ENCODE measurements at places on chromosomes 6 and 20. TPM values are rescaled to one million over a fixed set of nuclear protein-coding genes. Genes with fewer than 3 reads are reported as not detected.
A peak's percentile ranks its signal among the peaks of the same experiment; 100 is the strongest.

The ETV7 gene
- 8.4 TPM for total RNA-seq

The BACH2 gene
- total RNA-seq, result 5.0 TPM

The SLC22A23 gene
- 5.1 TPM for total RNA-seq

The TLDC2 gene
- total RNA-seq, result 0.14 TPM

The WFDC10B gene
- total RNA-seq, result not detected

The PPP1R10 gene
- 40.2 TPM for total RNA-seq

The RANBP9 gene
- total RNA-seq, result 25.7 TPM

The TFAP2B gene
- 0.14 TPM for total RNA-seq

The CGAS gene
- 8.1 TPM for total RNA-seq

The CALHM4 gene
- not detected for total RNA-seq

DNA sequence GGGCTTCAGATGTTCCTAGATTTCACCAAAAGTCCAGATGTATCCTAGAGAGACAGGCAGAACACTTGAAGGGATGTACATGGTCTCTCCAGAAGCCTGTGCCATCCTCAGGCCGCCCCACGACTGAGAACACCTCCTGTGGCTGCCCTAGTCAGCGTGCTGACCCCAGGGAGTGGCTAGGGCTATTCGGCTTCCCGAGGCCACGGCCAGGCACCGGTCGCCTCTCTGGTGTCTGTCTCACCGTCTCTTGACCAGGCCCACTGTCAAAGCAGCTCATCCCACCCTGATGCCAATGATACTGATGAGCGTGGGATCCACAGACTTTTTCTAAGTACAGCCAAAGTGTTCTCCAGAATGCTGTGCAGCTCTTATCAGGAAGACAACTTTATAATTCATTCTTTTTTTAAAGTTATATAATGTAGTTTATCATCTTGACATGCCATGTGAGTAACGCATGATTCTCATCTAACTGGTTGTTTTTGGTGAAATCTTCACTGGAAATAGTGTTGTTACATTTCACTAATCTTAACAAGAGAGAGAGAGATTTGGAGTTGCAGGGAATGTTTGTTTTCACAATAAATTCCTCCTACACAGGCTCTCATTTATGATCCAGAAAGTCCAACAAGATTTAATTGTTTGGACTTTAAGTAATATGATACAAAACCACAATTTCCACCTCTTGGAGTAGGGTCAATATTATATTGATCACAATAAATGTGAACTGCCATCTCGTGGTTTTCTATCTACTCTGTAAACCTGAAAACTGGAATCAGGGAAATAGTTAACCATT lies 41.7 kb upstream of the KLHL31 start:
- no peak for DNase-seq

- peak; percentile 9 for DNase-seq
These were observed 267.9 kb upstream of the PLN start for GRCh38 chr6:118280210-118280609.

GRCh38 chr6:137352859-137353258 lies 133.7 kb upstream of the IFNGR1 start:
- no peak for DNase-seq

GRCh38 chr6:107741191-107741680 lies 82.9 kb downstream of the SCML4 start:
- DNase-seq, result no peak

DNA sequence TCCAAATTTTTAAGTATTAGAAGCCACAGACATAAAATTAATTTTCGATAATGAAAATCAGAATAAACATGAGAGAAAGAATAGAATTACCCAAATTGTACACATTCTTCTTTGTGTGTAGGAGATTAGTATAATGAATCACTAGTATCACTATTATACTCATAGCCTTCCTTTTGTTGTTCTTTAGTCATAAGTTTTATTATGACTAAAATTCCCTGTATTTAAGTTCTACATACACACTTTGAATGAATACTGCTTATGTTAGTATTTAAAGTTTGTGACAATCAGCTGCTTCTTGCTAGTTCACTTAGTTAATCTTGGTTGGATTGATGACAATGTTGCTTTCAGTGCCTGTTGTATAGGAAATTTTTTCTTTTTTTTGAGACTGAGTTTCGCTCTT lies 72.7 kb downstream of the CCDC170 start:
- DNase-seq, result no peak

DNA sequence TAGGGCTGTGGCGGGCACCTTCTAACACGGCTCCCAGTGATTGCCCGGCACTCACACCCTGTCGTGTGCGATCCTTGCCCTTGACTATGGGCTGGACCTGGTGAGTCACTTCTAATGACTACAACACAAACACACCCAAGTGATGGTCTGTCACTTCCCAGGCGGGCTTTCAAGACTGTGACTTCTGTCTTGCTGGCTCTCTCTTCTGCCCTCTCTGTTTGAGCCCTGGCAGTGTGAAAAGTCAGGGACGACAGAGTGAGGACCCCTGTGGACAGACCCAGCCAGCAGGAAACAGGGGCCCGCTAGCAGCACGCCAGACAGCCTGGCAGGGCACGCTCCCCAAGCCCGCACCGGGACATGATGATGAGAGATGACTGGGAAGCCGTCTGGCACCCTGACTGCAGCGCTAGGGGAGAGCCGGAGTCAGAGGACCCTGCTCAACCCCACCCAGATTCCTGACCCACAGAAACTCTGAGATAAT lies 43.0 kb downstream of the KIF16B start:
- DNase-seq, result no peak

DNA sequence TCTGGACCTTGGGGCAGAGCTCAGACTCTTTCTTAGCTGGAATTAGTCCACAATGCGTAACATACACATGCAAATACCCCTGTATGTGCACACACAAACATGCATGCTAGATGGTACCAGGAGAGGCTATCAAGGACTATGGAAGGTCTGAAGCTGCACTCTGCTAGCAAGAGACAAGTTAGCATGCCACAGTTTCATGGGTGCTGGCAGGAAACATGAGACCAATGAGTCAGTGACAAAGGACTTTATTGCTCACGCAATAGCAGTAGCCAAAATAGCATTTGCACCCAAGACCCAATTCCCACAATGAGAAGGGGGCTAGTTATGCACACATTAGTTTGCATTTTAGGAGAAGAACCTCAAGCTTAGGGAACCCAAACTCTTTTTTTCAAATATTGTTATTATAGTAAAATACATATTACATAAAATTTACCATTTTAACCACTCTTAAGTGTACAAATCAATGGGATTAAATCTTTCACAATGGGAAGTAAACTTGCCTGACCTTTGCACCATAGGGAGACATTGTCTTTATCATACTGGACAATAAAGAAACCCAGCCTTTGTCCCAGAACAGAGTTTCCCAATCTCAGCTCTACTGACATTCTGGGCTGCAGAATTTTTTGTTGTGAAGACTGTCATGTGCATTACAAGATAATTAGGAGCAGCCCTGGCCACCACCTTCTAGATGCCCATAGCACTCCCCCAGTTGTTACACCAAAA lies 69.1 kb downstream of the NRSN1 start:
- DNase-seq, result peak; percentile 10

- no peak for DNase-seq
These were observed 442.2 kb downstream of the CDKAL1 start for GRCh38 chr6:20976391-20976918.

DNA sequence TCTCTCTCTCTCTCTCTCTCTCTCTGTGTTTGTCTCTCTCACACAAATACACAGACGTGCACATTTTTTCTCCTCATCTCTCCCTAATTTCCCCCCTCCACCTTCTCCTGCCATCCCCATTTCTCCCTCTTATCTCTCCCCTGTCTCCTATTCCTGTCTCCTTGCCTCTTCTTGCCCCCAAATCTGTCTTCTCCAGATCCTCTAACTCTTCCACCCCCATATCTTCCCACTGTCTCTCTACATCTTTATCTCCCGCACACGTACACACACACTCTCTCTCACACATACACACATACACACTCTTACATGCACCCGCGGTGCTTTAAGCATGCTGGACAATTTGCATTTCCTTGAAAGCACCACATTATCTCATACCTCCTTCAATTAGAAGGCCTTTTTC lies 15.9 kb downstream of the KIZ start:
- no peak for DNase-seq

- DNase-seq, result no peak
These were observed 31.5 kb downstream of the SLC16A10 start for GRCh38 chr6:111118826-111119225.

GRCh38 chr6:84979541-84979940 lies 215.1 kb upstream of the TBX18 start:
- DNase-seq, result no peak

DNA sequence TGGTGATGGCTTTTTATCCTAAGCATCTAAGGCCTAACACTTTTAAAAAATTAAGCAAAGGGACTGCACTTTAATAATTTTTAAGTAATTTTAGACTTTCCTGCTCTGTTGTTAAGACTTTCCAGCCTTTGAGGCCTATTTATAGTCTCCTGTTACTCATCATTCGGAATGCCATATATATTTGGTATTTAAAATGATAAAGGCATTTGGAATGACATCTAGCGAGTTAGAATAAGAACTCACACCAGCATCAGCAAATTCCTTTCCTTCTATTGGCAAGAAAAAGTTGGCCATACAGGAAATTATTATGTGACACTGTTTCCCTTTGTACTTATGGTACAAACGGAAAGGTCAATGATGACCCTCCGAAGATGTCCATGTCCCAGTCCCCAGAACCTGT lies 88.1 kb upstream of the STMND1 start:
- DNase-seq, result no peak

DNA sequence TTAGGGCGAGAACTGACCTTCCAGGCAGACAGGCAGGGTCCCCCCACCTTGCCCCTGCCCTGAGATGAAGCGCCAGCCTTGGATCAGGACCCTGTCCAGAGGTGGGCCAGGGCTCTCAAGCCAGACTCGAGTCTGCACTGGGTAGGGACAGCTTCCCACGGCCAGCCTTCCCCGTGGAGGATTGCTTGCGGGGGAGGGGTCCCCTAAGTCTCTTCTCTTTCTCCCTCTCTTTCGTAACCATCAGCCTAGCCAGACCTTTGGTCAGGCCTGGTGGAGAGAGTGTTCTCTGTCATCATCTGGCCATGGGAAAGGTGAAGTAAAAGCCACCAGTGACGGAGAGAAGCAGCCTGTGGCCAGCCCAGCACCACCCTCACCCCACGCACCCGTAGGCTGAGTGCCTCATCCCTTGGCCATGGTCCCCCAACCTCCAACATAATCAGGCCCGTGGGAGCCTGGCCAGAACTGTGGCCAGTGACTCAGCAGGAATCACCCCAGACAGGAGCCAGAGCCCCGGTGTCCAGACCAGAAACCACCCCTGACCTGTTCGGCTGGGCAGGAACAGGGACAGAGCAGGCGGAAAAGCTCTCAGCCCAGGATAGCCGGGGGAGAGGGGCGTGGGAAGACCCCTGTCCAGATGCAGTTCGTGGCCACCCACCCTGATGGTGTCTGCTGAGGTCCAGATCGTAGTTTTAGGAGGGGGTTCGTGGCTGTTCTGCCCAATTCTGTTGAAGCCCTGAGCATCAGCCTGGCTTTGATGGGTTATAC lies 47.1 kb downstream of the SNAI1 start:
- no peak for DNase-seq

- no peak for DNase-seq
These were observed 128.0 kb downstream of the UST start for GRCh38 chr6:148874698-148875293.

DNA sequence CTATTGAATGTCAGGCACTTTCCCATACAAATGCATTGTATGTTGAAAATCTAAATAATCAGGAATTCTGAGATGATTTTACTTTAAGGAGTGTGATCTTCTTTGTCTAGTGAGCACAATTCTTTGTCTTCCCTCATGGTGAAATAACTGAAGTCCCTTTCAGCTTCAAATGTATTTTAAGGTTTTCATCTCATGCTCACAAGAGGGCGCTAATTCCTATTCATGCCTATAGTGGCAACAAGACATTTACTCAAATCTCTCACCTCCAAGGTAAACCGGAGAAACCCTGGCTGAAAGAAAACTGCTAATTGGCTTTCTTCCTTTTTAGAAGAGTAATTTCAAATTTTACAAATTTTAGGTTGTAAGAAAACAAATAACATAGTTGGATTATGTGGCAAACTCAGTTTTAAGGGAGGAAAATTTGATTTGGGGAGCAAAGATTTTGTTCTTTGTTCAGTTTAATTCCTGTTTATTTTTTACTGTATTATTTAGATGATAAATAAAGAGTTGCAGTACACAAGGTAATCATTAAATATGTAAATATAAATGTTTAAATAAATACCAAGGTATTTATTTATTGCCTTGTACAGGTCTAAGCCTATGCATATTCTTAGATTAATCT lies 69.1 kb downstream of the SLC35F1 start:
- no peak for DNase-seq

Data from kidney epithelial cell (primary cell).